ENCODE measurements at places on chromosomes 3 and 15. TPM values are rescaled to one million over a fixed set of nuclear protein-coding genes. Genes with fewer than 3 reads are reported as not detected.

DNA sequence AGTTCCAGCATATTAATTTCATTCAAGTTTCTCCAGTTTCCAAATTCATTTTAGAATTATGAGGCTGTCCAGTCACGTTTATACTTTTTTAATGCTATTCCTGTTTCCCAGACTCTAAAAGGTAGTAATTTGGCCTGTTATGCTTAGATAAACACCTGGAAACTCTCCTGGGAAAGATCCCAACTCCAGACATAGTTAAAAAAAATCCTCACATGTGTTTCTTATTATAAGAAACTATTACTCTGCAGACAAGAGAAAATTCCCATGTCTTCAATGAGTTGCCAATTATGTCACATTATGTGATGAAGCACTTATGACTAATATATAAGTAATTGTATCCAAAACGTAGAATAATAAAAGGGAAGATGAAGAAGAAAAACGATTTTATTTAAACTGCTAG is 137.1 kb upstream of the TMC3 start:
- peaks cover 6% of the 10 kb centered on the region for H3K27me3 ChIP-seq
- H3K4me3 ChIP-seq = no peak overlapping the region
- H3K4me1 ChIP-seq = no peaks in the 10 kb centered on the region
- no peak for DNase-seq

The COL6A5 gene
- total RNA-seq = 0.03 TPM

- DNase-seq = no peak
- no peak overlapping the region for H3K27ac ChIP-seq
- H3K4me3 ChIP-seq = peak overlapping the region; percentile 63
- no peaks in the 10 kb centered on the region for H3K36me3 ChIP-seq
- peaks cover 12% of the 10 kb centered on the region for H3K4me1 ChIP-seq
- H3K27me3 ChIP-seq = peaks cover 5% of the 10 kb centered on the region
Measured at GRCh38 chr3:87088430-87088992, 97.6 kb upstream of the VGLL3 start.

- H3K27me3 ChIP-seq = peaks cover 9% of the 10 kb centered on the region
- peaks cover 67% of the 10 kb centered on the region for H3K4me1 ChIP-seq
- H3K27ac ChIP-seq = no peak overlapping the region
- H3K4me3 ChIP-seq = no peak overlapping the region
- H3K36me3 ChIP-seq = no peaks in the 10 kb centered on the region
- no peak for DNase-seq
Measured at GRCh38 chr3:99870712-99871111, 53.0 kb downstream of the CMSS1 start.

DNA sequence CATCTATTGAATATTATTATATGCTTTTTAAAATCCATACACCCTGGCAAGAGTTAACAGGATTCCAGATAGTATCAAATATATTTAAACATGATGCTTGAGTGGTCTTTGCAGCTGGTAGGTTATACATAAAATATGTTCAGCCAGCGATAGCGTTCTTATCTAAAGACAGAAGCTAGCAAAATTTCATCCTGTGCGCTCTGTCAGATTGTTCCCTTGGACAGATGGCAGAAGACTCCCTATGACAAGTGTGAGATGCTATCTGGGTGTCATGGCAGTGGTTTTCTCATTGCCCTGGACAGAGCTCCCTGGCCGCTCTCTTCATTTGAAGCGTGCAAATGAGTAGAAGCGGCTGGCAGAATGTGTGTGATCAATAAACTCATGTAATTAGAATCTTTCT is 175.2 kb upstream of the SOX14 start:
- H3K27me3 ChIP-seq = no peaks in the 10 kb centered on the region
- no peak for DNase-seq
- H3K4me1 ChIP-seq = no peaks in the 10 kb centered on the region
- H3K27ac ChIP-seq = no peak overlapping the region
- no peak overlapping the region for H3K4me3 ChIP-seq
- H3K36me3 ChIP-seq = no peaks in the 10 kb centered on the region

The TMEM41A gene
- 21.8 TPM for total RNA-seq

The COL8A1 gene
- total RNA-seq = 0.10 TPM

DNA sequence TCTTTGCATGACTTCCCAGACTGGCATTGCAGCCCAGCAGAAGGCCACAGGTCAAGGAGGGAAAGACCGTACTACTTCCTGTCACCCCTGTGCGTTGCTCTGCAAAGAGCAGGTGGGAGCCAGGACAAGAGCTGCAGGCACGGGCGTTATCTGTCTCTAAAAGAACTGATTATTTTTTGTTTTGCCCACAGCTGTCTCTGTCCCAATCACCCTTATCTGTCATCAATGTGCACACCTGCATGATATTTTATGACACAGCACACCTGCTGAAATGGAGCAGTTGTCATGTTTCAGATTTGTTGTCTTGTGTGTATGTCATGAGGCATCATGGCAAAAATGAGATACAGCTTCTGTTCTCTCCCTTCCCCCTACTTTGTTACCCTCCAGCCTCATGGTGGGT is 58.8 kb downstream of the SLCO3A1 start:
- no peaks in the 10 kb centered on the region for H3K27me3 ChIP-seq
- H3K4me1 ChIP-seq = peaks cover 5% of the 10 kb centered on the region
- H3K36me3 ChIP-seq = peaks cover 23% of the 10 kb centered on the region
- no peak for DNase-seq
- no peak overlapping the region for H3K4me3 ChIP-seq
- no peak overlapping the region for H3K27ac ChIP-seq

DNA sequence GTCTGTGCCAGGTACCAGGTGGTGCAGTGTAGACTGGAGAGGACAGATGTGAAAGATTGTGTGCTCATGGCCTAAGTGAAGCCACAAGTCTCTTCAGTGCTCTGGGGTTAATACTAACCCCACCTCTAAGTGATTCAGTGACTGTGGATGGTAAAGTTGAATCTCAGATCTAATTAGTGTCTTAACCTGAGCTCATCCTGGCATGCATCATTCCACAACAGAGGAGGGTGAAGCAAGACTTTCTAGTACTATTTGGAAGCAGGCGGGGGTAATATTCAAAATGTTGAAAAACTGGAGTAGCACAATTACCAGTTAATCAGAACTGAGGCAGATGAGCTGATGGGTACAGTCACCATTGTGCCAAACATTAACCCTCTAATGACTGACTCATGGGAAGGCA is 2.8 kb upstream of the MESD start:
- H3K4me3 ChIP-seq = no peak overlapping the region
- H3K27me3 ChIP-seq = no peaks in the 10 kb centered on the region
- H3K4me1 ChIP-seq = peaks cover 56% of the 10 kb centered on the region
- H3K36me3 ChIP-seq = peaks cover 21% of the 10 kb centered on the region
- DNase-seq = no peak

- H3K4me3 ChIP-seq = peak overlapping the region; percentile 84
- peaks cover 58% of the 10 kb centered on the region for H3K4me1 ChIP-seq
- no peak for DNase-seq
- H3K27me3 ChIP-seq = no peaks in the 10 kb centered on the region
- H3K36me3 ChIP-seq = peaks cover 11% of the 10 kb centered on the region
- peak overlapping the region; percentile 70 for H3K27ac ChIP-seq
Measured at GRCh38 chr3:39106281-39106811, 1.1 kb downstream of the GORASP1 start.

DNA sequence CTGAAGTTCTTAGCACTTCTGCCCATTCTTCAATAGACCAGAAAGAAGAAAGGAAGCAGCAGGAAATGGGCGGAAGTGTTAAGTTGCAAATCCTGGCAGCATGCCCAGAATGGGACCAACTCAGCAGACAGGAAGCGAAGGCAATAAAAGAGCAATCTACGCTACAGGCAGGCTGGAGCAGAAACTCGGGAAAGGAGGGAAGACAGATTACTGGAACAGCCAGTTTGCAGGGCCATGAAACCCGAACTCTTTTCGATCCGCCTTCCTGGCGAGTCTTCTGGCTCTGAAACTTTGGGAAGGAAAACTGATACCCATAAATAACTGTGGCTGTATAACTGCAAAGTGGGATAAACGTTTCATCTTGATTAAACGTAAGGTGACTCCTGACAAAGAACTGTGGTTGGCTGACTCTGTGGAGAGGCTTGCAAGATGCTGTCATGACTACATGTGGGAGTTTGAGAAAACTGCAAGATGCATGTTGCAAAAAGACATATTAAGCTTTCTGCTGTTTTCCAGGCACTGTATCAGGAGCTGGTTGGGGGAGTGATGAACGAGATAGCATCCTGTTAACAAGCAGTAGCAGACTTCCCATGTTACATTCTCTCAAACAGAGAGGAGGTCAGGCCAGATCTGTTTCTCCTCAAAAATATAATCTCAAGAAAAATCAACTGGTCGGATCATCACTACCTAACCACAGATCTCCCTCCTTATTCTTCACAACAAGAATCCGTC is 67.8 kb downstream of the FMN1 start:
- H3K4me3 ChIP-seq = no peak overlapping the region
- peaks cover 11% of the 10 kb centered on the region for H3K4me1 ChIP-seq
- H3K36me3 ChIP-seq = no peaks in the 10 kb centered on the region
- peaks cover 2% of the 10 kb centered on the region for H3K27me3 ChIP-seq
- no peak for DNase-seq

DNA sequence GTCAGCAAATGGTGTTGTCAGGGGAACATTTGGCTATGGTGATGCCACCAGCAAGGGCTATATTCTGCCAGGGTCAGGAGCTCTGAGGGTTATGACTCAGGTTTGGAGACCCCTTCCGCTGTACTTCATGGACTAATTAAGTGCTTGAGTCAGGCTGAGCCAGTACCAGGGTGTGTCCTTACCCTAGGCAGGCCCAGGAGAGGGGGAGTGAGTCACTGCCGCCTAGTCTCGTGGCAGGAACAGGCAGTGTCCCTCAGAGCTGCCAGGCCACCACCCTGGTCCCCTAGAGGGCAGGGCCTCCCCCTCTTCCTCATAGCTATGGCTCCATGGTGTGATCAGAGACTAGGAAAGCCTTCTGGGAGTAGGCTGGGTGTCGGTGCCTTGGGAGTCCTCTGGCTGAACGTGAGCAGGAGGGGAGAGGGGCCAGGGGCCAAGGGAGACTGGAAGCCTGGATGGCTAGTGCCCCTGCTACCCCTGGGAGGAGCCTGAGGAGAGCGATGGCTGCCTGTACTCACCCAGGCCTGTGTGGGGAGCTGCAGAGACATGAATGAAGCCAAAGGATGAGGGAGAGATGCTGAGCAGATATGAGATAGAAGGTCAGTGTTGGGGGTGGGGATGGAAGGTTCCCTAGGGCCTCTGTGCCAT is 10.6 kb downstream of the MAPKAPK3 start:
- H3K36me3 ChIP-seq = peaks cover 68% of the 10 kb centered on the region
- H3K27me3 ChIP-seq = no peaks in the 10 kb centered on the region
- no peak overlapping the region for H3K4me3 ChIP-seq
- H3K27ac ChIP-seq = peak overlapping the region; percentile 40
- no peak for DNase-seq
- peaks cover 97% of the 10 kb centered on the region for H3K4me1 ChIP-seq

The VILL gene
- total RNA-seq = 18.7 TPM

The PIERCE2 gene
- total RNA-seq = not detected

DNA sequence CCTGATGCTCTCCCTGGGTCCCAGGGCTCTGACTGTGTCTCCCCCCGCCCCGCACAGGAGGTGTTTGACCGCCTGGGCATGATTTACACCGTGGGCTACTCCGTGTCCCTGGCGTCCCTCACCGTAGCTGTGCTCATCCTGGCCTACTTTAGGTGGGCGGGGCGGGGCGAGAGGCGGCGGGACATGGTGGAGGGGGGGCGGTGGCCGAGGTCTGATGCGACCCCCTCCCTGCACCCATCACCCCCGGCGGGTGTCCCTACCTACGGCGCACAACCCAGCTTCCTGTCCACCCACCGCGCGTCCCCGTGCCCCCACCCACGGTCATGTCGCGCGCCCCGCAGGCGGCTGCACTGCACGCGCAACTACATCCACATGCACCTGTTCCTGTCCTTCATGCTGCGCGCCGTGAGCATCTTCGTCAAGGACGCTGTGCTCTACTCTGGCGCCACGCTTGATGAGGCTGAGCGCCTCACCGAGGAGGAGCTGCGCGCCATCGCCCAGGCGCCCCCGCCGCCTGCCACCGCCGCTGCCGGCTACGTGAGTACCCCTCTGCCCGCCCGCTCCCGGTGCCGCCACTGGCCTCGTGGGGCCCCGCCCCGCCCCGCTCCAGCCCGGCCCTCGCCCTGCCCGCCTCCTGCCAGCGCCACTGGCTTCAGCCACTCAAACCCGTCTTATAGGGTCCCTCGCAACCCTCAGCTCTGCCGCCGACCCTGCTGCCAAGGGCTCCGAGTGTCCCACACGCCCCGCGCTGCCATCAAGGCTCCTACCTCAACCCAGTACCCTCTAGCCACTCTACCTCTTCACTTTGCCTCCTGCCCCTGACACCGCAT is 21.0 kb downstream of the PTH1R start:
- peaks cover 30% of the 10 kb centered on the region for H3K27me3 ChIP-seq
- H3K36me3 ChIP-seq = no peaks in the 10 kb centered on the region
- no peak overlapping the region for H3K4me3 ChIP-seq
- H3K4me1 ChIP-seq = peaks cover 9% of the 10 kb centered on the region
- no peak for DNase-seq

- H3K36me3 ChIP-seq = no peaks in the 10 kb centered on the region
- DNase-seq = no peak
- H3K27me3 ChIP-seq = no peaks in the 10 kb centered on the region
- no peak overlapping the region for H3K4me3 ChIP-seq
Measured at GRCh38 chr3:104628185-104628789, 738.4 kb upstream of the ALCAM start.

Measured in activated CD4-positive, alpha-beta memory T cell treated with anti-CD3 and anti-CD28 coated beads, Interleukin-2, amount 10 ng/mL, durations not matched to agents 7 days and 5 days (primary cell).